ENCODE measurements at places on chromosomes 6 and 20.

DNA sequence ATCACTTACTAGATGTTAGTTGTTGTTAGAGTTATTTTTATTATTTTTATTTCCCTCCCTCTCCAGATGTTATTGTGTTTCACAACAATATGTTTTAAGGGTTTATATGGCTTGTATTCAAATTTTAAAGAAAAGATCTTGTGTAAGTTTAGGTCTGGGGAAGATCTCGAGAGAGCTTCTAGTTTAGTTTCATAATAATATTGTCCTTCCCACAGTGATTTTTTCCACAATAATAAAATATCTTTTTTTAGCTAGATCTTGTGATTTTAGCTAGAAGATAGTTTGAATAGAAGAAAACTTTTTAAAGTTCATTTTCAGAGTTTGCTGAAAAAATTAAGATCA, 55.0 kb downstream of the ADGRG6 start:
- DNase-seq, result no peak

- no peak for DNase-seq
These were observed 212.8 kb upstream of the FUT9 start for GRCh38 chr6:95802978-95803377.

- no peak for DNase-seq
These were observed 62.0 kb downstream of the PPP1R14C start for GRCh38 chr6:150204705-150205472.

DNA sequence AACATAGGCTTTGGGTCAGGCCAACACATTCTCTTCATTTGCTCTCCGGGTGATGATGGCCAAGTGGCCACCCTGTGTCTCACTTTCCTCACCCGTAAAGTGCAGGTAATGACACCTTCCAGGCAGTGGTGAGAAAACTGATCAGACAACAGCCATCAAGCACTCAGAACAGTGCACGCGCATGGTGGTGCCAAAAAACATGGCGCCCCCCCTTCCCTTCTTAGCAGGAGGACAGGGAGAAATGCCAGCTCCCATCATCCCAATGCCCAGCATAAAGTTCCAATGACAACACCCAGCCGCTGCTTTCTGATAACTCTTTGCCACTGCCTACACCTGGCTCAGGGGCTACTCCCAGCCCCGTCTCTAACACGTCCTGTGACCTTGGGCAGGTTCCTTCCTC, 8.4 kb downstream of the BPIFB1 start:
- DNase-seq, result no peak

DNA sequence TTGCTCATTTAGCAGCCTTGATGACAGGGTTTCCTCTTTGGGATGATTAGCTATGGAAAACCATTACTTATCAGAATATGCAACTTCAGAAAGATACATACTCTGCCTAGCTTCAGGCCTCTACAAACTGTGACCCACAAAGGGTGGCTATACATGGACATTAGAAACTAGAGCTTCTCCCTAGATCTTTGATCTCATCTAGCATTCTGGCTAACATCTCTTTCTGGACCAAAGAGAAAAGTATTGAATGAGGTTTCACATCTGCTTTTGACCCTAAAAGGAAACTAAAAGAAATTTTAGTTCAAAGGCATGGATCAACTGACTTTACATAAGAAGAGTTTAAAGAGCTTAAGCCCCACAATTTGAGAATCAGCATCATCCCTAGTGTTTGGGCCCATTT, 12.4 kb upstream of the HMGN3 start:
- DNase-seq, result no peak

DNA sequence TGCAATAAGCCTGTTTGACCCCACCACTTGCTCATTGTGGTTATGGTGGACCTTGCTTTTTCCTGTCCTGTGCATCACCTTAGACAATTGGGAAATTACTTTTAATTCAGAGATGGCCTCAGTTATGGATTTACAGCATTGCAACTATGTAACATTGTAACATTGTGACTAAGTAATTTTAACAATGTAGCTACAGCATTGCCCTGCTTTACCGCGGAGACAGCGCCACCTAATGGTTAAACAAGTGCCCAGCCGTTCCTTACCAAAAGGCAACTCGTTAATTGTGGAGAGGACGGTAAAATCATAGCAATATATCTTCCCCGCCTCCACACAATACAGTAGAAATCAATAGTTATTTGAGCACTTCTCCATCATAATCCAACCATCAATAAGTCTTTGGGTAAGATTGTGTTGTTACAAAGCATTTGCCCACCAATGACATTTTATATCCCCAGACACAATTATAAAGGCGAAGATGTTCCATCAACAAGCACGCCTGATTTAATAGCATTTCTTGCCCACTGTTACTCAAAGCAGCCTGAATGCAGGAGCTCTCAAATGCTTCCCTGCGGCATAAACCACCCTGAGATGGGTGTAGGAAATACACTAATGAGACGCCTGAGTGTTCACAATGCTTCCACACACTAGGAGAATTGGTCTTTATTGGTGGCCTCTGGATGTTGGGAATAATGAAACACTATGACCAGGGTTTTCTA, 93.7 kb downstream of the PROKR2 start:
- peak; percentile 7 for DNase-seq

- no peak for DNase-seq
These were observed 40.1 kb upstream of the LTV1 start for GRCh38 chr6:143802833-143803565.

- DNase-seq, result no peak
These were observed 21.3 kb downstream of the MLIP start for GRCh38 chr6:54132587-54132986.

DNA sequence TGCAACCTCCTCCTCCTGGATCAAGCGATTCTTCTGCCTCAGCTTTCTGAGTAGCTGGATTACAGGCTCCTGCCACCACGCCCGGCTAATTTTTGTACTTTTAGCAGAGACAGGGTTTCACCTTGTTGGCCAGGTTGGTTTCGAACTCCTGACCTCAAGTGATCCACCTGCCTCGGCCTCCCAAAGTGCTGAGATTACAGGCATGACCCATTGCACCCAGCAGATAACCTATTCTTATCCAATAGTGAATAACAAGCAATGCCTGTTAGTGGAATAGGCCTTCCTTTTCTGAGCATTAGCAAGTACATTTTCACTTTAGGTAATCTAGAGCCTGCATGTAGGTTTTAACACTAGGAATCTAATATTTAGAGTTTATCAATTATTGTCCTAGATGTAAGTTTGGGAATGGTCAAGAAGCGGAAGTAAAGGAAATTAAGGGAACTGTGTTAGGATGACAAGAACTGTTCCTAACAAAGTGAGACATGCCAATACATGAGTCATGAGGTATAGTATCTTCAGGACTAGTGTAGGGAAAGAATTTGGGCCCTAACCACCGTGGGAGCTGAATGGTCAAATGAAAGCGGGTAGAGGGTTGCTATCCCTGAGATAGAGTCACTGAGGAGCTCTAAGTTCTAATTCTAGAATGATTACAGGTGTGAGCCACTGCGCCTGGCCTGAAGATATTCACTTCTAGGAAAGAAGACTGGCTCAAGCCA, 15.0 kb downstream of the BLTP3A start:
- no peak for DNase-seq

Data from NCI-H510A (cell line).